Osteocyte (in vitro differentiated cells): ENCODE measurements at places on chromosomes 1 and 21.

GRCh38 chr1:229148041-229148671 is 122.8 kb upstream of the RAB4A start:
- DNase-seq = no peak

- no peak for DNase-seq
These were observed 43.2 kb downstream of the SDCCAG8 start for GRCh38 chr1:243299069-243299468.

- no peak for DNase-seq
These were observed 350.9 kb upstream of the ADGRL2 start for GRCh38 chr1:81449786-81450185.

DNA sequence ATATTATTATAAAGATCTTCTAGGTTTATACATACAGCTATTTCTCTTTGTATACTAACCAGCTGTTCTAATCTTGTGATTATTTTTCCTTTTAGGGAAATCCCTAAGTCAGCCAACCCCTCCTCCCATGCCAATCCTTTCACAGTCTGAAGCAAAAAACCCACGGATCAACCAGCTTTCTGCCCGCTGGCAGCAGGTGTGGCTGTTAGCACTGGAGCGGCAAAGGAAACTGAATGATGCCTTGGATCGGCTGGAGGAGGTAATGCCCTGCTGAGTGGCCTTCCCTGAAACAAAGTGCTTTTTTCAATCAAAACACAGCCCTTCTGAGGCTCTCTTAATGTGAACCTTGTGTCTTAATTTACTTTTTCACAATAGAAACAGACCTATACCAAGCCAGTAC is 32.4 kb upstream of the BMP8A start:
- DNase-seq = no peak

DNA sequence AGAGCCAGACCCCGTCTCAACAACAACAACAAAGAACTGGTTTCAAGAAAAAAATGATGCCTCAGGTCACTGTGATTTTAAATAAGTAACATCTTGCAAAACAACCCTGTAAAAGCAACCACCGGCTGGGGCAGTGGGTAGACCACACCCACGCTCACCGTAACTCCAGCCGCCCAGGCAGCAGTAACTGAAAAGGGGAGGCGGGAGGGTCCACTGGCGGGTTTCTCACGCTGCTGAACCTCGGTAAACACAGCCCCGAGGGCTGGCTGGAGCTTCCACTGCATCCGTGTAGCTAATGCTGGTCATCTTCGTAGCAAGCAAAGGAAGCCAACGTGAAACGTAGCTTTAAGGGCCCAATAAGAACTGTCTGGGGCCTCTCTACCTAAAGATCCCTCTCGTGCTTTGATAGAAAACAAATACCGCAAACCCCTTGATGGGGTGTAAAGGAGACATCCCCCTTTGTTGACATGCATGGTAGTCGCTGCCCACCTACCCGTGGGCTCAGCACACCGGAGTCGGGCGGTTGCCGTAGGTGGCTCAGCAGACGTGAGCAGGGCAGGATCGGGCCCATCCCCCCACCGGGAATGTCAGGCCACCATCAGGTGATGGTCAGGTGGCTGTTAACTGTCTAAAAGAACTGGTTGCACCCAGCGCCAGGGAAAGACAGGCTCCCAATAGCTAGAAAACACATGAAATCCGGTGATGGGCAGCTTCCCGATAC is 4.2 kb downstream of the C1orf159 start:
- no peak for DNase-seq

DNA sequence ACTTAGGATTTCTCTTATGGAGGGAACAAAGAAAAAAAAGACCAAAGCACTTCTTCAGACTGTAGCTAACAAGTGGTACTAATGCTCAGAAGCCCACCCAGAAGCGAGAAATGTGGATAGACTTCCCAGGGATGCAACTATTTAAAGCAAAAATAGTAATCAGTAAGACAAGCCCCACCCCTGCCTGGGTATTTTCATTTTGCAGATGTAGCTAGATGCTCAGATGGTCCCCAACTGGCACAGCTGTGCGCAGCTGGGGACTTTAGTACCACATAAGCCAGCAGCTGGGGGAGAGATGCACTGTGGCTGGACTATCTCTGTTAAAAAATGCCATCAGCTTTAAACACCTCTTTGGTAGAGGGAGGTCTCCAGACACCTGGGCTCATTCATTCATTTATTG is 77.8 kb upstream of the SPAG17 start:
- DNase-seq = no peak

- no peak for DNase-seq
These were observed 502.2 kb downstream of the PLPP3 start for GRCh38 chr1:56077206-56077605.

- no peak for DNase-seq
These were observed 293.5 kb downstream of the NTNG1 start for GRCh38 chr1:107434361-107434693.

DNA sequence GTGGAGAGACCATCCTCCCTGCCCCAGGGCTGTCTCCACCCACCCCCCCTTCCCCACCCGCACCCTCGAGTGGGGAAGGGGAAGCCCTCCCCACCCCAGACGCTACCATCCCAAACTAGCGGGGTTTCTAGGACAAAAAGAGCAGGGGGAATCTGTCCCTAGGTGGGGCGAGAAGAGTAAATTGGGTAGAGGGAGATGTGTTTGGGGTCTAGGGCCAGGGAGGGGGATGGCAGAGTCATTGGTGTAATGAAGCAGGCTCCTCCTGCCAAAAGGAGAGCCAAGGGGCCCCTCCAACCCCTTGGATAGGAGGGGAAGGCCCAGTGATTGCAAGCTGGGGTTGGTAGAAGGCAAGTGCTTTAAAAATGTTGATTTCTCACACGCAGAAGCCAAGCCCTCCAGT is 10.0 kb downstream of the MEX3A start:
- no peak for DNase-seq

GRCh38 chr21:46540087-46540710 is 64.7 kb downstream of the S100B start:
- DNase-seq = no peak

- no peak for DNase-seq
These were observed 355.5 kb upstream of the NCAM2 start for GRCh38 chr21:20642681-20643080.

GRCh38 chr1:42176902-42177519 is 12.5 kb upstream of the GUCA2A start:
- no peak for DNase-seq

GRCh38 chr1:171220581-171221054 is 27.7 kb upstream of the FMO1 start:
- no peak for DNase-seq

DNA sequence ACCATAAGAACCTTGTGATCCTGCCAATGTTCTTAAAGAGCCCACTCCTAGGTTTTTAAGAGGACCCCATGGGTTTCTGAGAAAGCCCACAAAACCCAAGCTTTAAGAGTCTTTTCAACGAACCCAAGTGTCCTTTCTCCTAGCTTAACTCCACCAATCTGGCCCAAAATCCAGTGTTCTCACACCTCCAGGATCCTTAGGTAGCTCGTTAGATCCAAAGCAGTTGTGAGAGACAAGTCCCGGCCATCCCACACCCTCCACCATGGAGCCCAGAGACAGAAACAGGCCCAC is 1.7 kb downstream of the DENND4B start:
- no peak for DNase-seq

DNA sequence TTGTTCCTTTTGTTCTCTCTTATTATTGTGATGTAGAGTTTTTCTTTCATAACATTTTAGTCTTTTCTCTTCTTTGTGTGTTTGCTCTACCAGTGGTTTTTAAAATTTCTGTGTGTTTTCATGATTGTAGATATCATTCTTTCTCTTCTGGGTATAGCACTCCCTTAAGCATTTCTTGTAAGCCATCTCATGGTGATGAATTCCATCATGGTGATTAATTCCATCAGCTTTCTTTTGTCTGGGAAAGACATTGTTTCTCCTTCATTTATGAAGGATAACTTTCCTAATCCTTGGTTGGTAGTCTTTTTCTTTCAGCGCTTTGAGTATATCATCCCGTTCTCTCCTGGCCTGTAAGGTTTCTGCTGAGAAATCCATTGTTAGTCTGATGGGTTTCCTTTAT is 22.7 kb downstream of the CD55 start:
- no peak for DNase-seq

DNA sequence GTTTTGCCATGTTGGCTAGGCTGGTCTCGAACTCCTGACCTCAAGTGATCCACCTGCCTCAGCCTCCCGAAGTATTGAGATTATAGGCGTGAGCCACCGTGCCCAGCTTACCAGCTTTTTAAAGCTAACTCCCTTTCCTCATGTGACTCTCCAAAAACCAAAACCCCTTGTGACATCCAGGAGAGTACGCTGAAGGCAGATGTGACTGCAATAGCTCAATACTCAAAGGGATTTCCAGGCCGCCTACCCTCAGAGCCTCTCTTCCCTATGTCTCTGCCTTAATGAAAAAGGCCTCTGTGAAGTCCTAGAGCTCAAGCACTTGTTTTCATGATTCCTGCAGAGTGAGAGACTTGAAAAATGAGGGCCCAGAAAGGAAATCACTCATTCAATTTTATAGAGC is 82.6 kb downstream of the TEX35 start:
- peak; percentile 30 for DNase-seq

DNA sequence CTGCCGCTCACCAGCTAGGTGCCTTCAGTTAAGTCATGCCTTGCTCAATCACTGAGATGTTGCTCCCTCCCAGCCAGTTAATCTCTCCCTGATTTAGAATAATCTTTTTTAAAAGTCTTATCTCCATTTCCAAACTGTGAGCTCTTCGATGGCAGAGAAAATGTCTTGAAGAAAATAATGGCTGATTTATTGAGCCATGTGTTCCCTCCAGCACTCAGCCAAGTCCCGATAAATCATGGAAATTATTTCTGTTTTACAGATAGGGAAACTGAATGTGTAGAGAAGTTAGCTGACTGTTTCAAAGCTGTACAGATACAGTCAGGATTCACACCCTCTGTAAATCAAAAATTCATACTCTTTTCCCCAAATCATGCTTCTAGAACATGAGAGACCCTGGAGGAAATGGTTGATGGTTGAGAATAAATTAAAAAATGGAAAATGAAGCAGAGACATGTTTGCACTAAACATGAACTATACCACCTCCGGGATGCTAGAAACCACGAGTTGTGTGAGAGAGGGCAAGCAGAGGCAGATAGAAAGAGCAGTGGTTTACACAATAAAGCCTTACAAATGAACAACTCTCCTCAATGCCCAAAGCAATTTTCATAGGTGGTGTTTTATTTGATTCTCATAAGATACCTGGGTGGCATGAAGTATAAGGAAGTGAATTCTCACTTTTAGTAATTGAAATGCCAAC is 376.4 kb downstream of the PLPP3 start:
- DNase-seq = no peak

- peak; percentile 71 for DNase-seq
These were observed 19.7 kb upstream of the PRSS38 start for GRCh38 chr1:227795732-227796131.

DNA sequence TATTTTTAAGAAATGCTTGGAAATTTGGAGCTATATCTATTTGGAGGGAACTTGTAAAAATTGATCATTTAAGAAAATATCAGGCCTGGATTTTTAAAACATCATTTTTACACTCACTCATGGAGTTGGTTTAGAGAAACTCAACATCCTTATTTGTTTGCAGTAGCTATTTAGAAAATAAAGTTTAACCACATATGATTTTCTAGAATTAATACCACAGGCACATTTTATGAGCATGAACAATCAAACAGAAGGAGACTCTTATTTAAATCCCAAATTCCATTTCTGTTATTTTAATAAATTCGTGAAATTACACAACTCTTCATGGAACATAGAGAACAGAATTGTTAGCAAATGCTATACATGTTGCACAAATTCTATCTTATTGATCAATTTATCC is 3.2 kb downstream of the CDKN2C start:
- DNase-seq = no peak

GRCh38 chr1:237016626-237017025 is 12.4 kb upstream of the MT1HL1 start:
- no peak for DNase-seq

DNA sequence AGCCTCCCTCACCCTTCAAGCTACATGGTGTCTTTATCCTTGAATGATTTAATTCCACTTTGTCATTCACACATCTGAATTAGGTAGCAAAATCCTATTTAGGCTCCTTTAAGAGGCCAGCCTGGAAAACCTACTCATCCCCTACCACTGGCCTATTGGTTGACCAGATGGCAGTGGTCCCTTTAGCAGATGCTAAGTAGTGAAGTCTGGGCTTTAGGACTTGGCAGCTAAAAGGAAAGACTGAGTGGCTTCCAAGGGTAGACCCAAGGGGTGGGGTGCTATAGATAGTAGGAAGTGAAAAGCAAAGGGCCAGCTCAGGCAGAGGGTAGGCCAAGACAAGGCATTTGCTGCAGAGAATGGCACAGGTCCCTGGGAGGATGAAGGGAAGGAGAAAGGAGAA is 46.6 kb downstream of the KCNJ6 start:
- DNase-seq = no peak

GRCh38 chr1:210681158-210681557 is 352.5 kb downstream of the HHAT start:
- no peak for DNase-seq

GRCh38 chr1:166166698-166167571 is at the start of gene FAM78B:
TSS of gene FAM78B (minus strand) at chr1:166167001. CDS start at chr1:166166248, 753 bp downstream.
- no peak for DNase-seq

GRCh38 chr1:110515041-110515440 is 3.9 kb downstream of the KCNA10 start:
- DNase-seq = no peak

DNA sequence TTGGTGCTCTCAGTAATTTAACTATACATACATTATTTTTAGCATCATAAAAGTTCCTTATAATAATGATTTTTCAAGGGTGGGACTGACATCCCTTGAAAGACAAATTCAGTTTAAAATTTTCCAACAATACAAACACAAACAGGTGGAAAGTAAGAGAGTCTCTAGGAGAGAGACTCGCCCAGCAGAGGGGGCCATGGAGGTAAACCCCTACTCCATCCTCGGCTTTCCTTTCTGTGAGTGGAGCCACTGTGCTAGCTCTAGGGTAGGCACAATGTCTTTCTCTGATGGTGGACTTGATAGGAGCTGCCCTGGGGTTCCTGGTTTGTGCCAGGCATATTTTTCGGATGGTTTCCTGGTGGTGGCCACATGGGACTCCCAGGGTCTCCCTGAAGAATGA is 8.3 kb downstream of the CSMD2 start:
- no peak for DNase-seq

- peak; percentile 89 for DNase-seq
These were observed 2.3 kb upstream of the KCNC4 start for GRCh38 chr1:110207831-110208230.

DNA sequence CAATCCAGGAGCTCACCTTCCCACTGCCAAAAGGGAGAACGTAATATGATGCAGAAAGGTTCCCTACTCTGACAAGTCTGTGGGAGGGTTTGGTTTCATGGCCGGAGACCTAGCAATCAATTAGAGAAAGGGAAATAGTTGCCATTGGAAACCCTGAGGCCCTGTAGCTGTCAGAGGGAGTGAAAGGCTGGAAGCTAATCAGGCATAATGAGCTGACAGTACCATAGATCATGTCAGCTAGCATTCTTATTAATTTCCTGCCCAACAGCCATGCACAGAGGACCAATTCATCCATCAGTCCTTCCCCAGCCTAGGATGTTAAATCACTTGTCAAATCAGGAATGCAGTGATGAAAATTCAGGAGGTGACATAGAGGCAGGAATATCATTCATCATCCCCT is 527.3 kb downstream of the PLPP3 start:
- DNase-seq = no peak

GRCh38 chr1:29428280-29428615 is 191.9 kb downstream of the PTPRU start:
- DNase-seq = no peak

- DNase-seq = no peak
These were observed 13.4 kb upstream of the AGPAT3 start for GRCh38 chr21:43851593-43851992.

GRCh38 chr1:208151728-208152598 is 92.2 kb downstream of the PLXNA2 start:
- DNase-seq = no peak
